ENCODE measurements at places on chromosomes 16 and 17.

- DNase-seq = no peak
Measured at GRCh38 chr16:81861503-81861902, 82.4 kb downstream of the PLCG2 start.

- DNase-seq = no peak
Measured at GRCh38 chr16:71971571-71971970, 28.6 kb downstream of the PKD1L3 start.

DNA sequence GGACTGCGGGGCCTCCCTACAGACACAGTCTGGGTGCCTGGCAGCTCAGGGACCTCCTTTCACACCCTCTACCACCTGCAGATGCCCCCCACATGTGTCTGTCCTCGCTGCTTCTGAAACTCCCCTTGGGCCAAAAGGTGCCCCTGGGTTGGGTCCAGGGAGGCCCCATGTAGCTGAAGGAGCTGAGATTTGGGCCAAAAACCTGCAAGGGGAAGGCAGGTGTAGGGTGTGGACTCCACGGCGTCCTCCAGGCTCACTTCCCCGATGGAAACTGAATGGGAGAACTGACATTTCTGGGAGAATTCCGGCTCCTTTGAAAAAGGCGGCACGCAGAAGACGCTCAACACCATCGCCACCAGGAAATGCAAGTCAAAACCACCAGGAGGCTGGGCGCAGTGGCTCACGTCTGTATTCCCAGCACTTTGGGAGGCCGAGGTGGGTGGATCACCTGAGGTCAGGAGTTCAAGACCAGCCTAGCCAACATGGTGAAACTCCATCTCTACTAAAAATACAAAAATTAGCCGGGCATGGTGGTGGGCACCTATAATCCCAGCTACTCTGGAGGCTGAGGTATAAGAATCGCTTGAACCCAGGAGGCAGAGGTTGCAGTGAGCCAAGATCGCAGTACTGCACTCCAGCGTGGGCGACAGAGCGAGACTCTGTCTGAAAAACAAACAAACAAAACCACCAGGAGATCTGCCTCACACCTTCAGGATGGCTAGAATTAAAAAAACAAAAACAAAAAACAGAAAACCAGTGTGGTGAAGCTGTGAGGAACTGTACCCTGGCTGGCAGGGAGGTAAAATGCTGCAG lies 13.2 kb upstream of the BAIAP2 start:
- DNase-seq = no peak

GRCh38 chr17:62105357-62105756 lies 40.3 kb upstream of the MED13 start:
- no peak for DNase-seq

DNA sequence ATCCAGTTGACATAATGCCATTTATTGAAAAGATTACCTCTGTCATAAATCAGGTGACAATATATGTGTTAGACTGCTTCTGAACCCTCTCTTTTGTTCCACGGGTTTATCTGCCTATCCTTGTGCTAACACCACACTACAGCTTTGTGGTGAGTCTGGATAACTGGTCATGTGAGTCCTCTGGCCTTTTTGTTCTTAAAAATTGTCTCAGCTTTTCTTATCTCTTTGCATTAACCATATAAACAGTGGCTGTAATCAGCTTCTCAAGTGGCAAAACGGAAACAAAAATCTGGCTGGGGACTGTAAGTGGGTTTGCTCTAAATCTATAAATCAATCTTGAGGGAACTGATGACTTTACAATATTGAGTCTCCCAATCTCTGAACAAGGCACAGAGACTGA lies 44.6 kb downstream of the STX8 start:
- no peak for DNase-seq

DNA sequence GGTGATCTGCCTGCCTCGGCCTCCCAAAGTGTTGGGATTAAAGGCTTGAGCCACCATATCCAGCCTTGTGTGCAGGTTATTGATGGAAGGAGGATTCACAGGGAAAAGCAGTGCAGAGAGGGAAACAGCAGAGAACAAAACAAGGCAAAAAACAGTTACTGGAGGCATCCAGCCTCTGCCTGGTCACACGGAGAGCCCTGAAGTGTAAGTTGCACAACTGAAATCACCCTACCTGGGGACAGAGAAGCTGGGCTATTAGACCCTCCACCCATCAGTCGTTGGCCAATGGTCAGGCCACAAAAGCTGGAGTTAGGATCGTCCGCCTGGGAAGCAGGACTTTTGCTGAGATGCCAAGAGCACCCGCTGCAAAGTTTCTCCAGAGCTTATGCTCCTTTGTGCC lies 57.9 kb upstream of the BCO1 start:
- DNase-seq = no peak

DNA sequence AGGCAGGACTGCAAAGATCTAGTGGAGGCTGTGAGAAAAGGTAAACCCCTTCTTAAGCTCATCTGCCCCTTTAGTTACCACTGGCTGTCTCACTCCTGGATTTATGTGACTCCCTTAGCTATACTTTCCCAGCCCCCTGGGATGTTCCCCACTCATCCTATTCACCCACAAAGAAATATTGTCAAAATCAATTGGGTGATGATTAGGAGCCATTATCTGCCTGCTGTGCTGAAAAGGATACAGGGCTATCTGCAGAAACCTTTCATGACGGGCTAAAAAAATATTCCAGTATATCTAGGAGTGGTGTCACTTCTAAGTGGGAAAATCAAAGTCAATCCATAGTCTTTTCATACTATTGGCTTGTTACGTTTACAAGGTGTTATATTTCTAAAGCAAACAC lies 8.0 kb upstream of the GNAO1 start:
- no peak for DNase-seq

GRCh38 chr17:3804503-3804931 lies 3.5 kb upstream of the ITGAE start:
- DNase-seq = peak; percentile 26

- DNase-seq = no peak
Measured at GRCh38 chr17:21358682-21359482, 17.3 kb upstream of the KCNJ12 start.

GRCh38 chr16:86850670-86851069 lies 272.3 kb downstream of the FOXL1 start:
- no peak for DNase-seq

DNA sequence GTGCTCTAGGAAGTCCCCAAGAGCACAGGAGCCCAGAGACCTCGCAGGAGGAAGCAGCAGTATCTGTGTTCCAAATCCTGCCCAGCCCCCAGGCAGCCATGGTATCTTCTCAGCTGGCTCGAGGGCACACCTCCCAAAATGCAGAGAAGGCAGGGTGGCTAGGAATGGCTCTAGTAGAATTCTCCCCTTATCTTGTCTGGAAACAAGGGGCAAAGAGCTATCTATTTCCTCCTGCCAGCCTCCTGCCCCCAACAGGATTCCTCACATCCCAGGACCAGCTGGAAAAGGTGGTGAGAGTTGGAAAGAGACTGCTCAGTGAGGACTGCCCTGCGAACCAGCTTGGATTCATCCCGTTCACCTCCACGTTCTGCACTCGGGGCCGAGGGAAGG lies 8.6 kb upstream of the TSPOAP1 start:
- DNase-seq = no peak
